Stimulated activated CD4-positive, alpha-beta T cell treated with anti-CD3 and anti-CD28 coated beads, Interleukin-2, amount 100 ng/mL, for 48 hours (primary cell): ENCODE measurements at places on chromosomes 2 and 18.

GRCh38 chr2:174613531-174613930 is 15.9 kb upstream of the WIPF1 start:
- no peak for DNase-seq

GRCh38 chr2:20092226-20092900 is 40.9 kb upstream of the LAPTM4A start:
- DNase-seq, result no peak

- DNase-seq, result no peak
Measured at GRCh38 chr18:26745288-26746181, 120.0 kb downstream of the AQP4 start.

GRCh38 chr2:110216803-110217202 is 4.5 kb upstream of the MTLN start:
- no peak for DNase-seq

DNA sequence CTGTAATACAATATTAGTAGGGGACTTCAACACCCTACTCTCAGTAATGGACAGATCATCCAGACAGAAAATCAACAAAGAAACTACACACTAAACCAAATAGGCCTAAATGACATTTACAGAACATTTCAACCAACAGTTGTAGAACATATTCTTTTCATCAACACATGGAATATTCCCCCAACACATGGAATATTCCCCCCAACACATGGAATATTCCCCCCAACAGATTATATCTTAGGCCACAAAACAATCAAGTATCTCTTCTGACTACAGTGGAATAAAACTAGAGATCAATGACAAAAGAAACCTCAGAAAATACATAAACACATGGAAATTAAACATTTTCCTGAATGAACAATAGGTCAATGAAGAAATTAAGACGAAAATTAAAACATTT is 187.2 kb upstream of the RBBP8 start:
- DNase-seq, result no peak

GRCh38 chr18:63907664-63908063 is at the start of gene SERPINB10:
SERPINB10 (plus strand) TSS chr18:63907958; CDS start chr18:63915511, 7,553 bp downstream.
- no peak for DNase-seq

GRCh38 chr2:27323596-27324285 is 844 bp upstream of the MPV17 start:
- DNase-seq, result no peak

- no peak for DNase-seq
Measured at GRCh38 chr18:74114116-74114515, 33.5 kb downstream of the FBXO15 start.

GRCh38 chr2:37786854-37787253 is 115.4 kb upstream of the CDC42EP3 start:
- DNase-seq, result no peak

GRCh38 chr2:16166327-16166981 is 226.1 kb downstream of the MYCN start:
- DNase-seq, result no peak

- DNase-seq, result no peak
Measured at GRCh38 chr2:53111004-53111403, 656.6 kb upstream of the CHAC2 start.
